ENCODE measurements at places on chromosomes 13 and 19.

GRCh38 chr13:100254002-100254401 is 165.1 kb downstream of the PCCA start:
- no peak for DNase-seq

DNA sequence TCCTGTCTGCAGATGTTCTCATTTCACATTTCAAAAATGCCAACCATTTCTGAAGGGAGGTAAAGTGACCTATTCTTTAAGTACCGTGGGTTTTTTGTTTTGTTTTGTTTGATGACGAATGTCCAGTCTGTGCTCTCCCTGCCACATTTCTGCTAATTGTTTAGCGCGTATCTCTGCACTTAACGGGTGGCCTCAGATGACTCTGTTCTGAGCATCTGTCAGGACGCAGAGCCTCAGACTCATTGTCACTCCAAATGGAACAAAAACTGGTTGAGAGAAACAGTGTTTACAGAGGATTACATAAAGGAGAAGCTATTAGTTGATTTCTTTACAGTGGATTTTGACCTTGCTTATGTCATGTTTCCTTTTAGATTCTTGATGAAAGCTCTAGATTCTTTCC is 23.7 kb downstream of the TPP2 start:
- DNase-seq: no peak

GRCh38 chr19:36060430-36060829 is 5.7 kb downstream of the WDR62 start:
- no peak for DNase-seq

DNA sequence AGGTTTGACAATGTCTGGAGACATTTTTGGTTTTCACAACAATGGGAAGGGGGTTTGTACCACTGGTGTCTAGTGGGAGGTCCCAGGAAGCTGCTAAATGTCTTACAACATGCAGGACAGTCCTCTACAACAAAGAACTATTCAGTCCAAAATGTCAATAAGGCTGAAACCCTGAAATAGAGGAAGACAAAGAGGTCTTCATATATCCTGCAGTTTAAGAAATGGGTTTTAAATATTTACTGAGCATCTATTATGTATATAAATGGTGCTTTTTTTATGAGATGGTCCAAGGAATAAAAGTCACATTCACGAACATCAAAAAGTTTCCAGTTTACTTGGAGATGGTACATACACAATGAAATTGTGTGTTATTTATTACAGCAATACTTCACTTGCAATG is 107.3 kb downstream of the AKAP11 start:
- DNase-seq: no peak

- DNase-seq: no peak
Observed at GRCh38 chr13:27012482-27013197, 159.0 kb downstream of the USP12 start.

DNA sequence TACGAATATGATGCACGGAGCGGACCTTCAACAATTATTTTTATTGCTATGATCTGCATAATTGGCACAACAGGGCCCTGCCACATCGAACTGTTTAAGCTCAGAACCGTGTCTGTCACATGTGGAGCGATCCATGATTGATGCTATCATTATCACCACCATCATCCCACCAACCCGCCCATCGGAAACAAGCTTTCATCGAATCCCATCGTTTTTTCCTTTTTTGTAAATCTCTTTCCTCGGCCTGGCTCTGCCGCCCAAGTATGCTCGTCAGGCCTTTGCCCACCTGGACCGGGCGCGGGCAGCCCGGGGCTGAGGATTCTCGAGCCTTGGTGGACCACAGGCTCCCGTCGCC is 533 bp upstream of the DCAF15 start:
- no peak for DNase-seq

GRCh38 chr19:5341448-5341820 is 822 bp upstream of the PTPRS start:
- no peak for DNase-seq

- DNase-seq: no peak
Observed at GRCh38 chr13:95382411-95382810, 81.2 kb upstream of the ABCC4 start.

GRCh38 chr13:43648733-43649132 is 138.0 kb downstream of the ENOX1 start:
- no peak for DNase-seq

DNA sequence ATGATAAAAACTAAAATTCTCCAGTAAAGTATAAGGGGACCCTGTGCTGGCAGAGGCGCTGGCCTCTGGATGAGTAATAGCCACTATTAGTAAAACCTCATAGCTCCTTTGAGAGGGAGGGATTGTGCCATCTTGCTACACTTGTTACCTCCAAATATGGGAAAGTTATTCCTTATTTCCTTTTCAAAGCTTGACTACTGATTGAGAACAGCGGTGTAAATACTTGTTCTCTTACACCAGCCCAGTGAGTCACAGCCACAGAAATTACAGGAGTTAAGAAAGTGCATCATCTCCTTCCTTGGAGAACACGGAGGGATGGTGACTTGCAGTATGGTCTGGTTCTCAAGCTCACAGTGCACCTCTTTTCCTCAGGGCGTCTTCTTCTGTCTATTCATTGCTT is 379.0 kb downstream of the EFNB2 start:
- DNase-seq: no peak

- DNase-seq: peak; percentile 52
Observed at GRCh38 chr19:44988896-44989556, 12.2 kb upstream of the RELB start.

DNA sequence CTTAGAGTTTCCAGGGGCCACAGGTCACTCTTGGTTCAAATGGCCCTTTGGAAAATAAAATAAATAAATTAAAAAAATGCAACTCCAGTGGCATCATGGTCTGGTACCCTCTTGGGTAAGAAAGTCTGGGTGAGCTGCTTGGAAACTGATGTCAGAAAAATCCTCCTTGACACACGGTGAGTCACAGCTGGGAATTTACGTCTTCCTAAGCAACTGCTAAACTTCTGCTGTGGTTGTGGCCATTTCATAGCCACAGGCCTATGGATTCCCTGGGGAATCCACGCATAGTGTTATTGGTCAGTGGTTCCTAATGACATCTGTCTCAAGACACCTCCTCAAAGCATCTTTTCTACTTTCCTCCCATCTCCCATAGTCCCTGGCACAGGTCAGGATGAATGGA is 220.8 kb downstream of the COG6 start:
- no peak for DNase-seq

- DNase-seq: no peak
Observed at GRCh38 chr13:111482126-111482525, 161.7 kb downstream of the TEX29 start.

DNA sequence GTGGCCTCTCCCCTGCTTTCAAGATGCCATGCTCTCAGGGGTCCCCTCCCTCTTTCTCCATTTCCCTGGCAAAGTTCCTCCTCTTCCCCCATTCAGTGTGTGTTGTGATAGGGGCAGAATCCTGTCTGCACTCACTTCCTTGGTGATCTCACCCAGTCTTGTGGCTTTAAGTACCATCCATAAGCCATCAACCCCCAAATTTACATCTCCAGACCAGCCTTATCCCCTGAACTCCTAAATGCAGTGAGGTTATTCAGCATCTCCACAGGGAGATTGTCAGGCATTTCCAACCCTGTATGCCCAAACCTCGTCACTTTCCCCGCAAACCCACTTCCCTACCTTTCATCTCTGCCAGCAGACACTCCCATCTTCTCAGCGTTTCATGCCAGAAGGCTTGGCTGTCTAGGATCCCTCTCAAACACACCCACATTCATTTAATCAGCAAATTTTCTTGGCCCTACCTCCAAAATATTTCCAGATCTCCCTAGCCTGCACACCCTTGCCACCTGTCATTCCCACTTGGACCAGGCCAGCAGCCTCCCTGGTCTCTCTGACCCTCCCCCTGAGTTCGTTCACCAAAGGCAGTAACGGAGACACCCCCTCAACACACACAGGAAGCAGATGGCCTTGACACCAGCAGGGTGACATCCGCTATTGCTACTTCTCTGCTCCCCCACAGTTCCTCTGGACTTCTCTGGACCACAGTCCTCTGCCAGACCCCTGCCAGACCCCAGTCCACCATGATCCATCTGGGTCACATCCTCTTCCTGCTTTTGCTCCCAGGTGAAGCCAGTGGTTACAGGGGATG is at the start of gene HCST:
TSS of gene HCST (plus strand) at position 676 of the 808 bp plus-strand sequence. CDS start at position 741, 65 bp downstream.
- DNase-seq: peak; percentile 69

DNA sequence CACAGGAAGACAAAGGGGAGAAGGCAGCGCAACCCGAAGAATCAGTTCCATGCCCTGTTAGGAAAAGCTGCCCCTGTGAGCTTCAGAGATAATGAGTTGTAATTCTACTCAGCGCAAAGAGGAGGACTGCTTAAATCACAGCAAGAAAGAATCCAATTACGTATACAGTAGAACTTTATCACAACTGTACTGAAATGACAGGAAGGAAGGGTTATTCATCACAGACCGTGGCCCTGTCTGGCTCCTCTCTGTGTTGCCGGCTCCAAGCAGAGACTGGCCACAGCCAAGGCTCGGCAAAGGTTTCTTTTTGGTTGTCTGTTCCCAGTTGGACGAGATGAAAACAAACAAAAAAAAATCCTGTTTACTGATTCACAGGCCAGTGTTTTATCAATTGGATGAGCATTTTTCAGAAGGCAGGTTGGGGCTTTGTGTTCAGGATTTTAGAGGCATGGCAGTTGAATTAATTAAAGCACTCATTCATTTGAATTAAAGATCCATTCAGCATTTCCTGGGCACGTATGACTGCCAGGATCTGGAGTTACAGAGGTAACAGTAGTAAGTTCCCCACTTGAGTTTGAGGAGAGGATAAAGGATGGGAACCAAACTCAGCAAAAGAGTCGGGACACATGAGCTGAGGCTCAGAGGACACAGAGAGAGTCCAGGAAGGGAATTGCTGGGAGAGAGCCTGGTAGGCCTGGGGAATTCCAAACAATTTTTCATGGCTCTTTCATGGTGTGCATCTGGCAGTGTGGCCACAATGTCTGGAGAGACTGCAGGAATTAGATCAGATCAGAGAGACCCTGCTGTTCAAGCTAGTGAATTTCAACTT is 341.0 kb downstream of the DNAJC15 start:
- no peak for DNase-seq

- peak; percentile 77 for DNase-seq
Observed at GRCh38 chr19:17292301-17293074, 10.7 kb downstream of the ABHD8 start.

DNA sequence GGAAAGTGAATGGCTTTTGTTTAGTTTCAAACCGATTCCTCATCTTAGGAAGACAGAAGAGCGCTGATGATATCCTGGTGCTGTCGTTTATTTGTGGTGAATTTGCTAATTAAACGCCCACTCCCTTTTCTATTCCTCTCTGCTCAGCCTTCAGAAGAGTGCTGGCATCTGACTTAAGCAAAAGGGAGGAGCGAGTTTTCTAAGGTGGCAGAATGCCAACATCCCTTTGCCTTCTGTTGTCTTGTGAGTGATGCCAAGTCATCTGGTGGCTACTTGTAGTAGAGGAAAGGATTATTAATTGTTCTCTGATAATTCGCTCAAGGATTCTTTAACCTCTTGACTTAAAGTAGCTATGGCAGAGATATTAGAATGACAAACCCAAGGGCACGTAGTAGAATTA is 68.1 kb downstream of the ERCC5 start:
- DNase-seq: no peak

DNA sequence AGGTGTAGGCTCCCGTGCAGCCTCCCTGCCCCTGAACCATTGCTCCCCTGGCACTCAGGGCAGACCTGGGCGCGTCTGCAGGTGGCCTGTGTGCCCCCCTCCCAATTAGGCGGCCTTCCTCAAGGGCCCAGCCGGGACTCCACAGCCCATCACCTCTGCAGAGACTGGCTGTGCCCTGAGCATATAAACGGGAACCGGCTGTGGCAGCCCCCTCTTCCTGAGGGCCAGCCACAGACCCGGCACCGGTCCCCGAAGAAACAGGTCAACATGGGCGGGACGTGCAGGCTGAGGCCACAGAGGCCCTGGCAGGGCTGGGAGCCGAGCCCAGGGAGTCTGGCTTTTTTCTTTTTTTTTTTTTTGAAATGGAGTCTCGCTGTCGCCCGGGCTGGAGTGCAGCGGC is 12.0 kb downstream of the PIAS4 start:
- no peak for DNase-seq

DNA sequence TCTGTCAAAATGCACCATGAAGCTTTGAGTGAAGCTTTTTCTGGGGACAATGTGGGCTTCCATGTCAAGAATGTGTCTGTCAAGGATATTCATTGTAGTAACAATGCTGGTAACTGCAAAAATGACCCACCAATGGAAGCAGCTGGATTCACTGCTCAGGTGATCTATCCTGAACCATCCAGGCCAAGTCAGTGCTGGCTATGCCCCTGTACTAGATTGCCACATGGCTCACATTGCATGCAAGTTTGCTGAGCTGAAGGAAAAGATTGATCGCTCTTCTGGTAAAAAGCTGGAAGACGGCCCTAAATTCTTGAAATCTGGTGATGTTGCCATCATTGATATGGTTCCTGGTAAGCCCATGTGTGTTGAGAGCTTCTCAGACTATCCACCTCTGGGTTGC is 12.7 kb downstream of the GPR42 start:
- DNase-seq: no peak

- no peak for DNase-seq
Observed at GRCh38 chr19:44608391-44608821, 5.0 kb upstream of the IGSF23 start.

GRCh38 chr19:31211088-31211487 is 138.1 kb downstream of the TSHZ3 start:
- DNase-seq: no peak

DNA sequence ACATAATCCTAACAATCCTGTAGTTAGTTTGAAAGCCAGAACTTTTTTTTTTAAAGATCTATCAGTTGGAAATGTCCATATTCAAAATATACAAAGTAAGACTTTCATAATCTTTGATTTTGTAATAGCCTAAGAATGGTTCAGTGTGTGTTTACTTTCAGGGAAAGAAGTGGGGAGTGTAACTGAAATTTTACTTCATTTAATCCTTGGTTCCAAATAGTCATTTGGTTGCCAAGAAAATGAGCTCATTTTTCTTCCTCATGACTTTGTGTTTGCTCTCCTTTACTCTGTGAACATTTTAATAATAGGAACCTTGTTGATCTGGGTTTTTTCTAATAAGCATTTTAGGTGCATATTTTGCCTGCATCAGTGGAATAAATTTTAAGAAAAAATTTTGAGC is 278.8 kb downstream of the SLITRK6 start:
- no peak for DNase-seq

DNA sequence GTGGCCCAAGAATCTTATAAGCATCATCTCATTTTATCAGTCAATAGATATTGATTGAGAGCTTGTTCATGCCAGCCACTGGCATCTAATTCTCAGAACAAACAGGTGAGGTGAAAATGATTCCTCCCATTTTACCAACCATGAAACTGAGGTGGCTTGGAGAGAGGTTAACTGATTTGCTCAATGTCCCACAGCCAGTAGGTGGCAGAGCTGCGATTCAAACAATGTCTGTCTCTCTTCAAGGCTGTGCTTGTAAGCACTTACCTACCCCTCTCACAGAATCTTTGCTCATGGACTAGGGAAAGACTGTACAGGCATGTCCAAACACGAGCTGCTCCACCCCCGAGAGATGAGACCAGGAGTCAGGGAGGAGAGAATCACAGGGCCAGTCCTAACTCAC is 21.5 kb upstream of the GSX1 start:
- DNase-seq: no peak

- no peak for DNase-seq
Observed at GRCh38 chr19:18029617-18030338, 21.8 kb downstream of the ARRDC2 start.

- DNase-seq: no peak
Observed at GRCh38 chr13:23612731-23613130, 42.5 kb downstream of the TNFRSF19 start.

All from naive B cell (primary cell).